ENCODE measurements at places on chromosomes 7 and 10.

GRCh38 chr10:79249186-79250121 is 97.8 kb upstream of the PPIF start:
- DNase-seq = no peak

- peak; percentile 74 for DNase-seq
Measured at GRCh38 chr7:130961128-130961601, 227.2 kb upstream of the KLF14 start.

DNA sequence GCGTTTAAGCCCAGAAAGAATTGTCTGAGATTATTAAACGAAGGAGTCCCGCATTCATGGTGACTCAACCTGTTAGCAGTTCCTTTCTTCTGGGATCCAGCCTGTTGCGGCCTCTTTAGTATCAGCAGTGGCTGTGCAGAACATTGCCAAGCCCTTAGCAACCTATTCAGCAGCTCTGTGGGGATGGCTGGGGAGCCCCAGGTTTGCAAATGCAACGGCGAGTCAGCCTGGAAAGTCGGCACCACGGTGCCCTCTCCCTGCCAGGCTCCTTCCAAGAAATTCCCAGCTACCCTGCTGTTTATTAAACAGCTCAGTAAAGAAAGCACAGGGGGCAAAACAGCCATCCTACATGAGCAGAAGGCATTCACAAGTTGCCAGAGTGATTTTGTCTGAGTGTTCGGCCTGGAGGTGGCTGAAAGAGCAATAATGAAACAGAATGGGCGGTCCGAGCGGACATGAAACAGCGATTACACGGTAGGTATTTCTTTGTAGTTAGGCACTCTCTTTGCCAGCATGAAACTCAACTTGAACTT is 198.3 kb downstream of the BAMBI start:
- DNase-seq = no peak

GRCh38 chr7:79398138-79398749 is 55.2 kb downstream of the MAGI2 start:
- no peak for DNase-seq

- DNase-seq = no peak
Measured at GRCh38 chr10:20598590-20598989, 298.5 kb downstream of the NEBL start.

- no peak for DNase-seq
Measured at GRCh38 chr10:25561758-25562157, 372.3 kb upstream of the MYO3A start.

- DNase-seq = no peak
Measured at GRCh38 chr7:49866076-49866735, 92.8 kb downstream of the VWC2 start.

DNA sequence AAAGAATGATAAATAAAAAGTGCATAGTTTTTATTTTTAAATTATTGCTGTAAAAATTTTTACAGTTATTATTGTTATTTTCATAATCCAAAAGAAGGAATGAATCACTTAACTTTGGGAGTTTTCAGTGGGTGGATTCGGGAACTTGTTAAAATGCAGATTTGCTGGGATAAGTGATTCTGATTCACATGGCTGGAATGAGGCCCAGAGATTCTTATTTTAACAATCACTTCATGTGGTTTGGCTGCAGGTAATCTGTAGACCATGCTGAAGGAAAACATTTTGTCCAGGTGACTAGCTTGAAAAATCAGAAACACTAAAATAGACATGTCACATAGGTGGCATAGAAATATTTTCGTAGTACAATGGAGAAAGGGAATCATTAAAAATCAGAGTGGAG is 13.9 kb downstream of the CROT start:
- DNase-seq = no peak

DNA sequence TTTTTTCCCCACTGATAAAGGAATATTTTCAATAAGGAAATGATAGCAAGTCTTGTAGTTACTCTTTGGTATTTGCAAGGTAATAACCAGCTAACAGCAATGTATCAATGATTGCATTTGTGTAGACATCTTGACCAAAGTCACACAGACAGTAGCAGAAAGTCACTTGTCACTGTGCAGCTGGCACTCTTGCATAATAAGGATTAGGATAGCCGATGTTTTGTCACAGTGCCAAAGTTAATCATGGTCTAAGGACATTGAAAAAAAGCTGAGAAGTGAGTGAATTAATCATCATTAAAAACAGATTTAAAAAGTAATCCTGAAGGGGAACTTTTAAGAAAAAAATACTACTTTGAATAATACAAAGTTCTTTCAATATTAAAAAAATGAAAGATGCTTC is 834.3 kb upstream of the C7orf33 start:
- no peak for DNase-seq

GRCh38 chr10:68364101-68364886 is 31.6 kb upstream of the PBLD start:
- DNase-seq = no peak

- DNase-seq = peak; percentile 28
Measured at GRCh38 chr7:70856901-70857630, 274.9 kb upstream of the GALNT17 start.

- DNase-seq = no peak
Measured at GRCh38 chr10:69897432-69897831, 95.7 kb downstream of the COL13A1 start.

DNA sequence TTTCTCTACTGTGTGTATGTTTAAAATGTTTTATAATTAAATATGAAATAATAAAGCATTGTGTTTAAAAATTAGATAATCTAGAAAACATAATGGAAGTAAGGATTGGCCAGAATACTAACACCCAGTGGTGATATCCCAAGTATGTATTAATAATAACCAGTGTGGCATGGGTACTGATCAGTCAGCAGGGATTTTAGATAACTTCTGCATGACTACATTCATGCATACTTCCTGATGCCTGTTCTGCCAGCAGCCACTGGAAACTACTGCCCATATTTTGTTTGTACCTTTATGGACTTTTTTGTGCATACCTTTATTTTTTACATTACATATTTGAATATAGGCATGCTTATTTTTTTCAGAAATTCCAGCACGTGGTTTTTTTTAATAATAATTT is 156.6 kb upstream of the TMEM196 start:
- no peak for DNase-seq

- DNase-seq = no peak
Measured at GRCh38 chr10:47186941-47187340, 113.1 kb upstream of the GDF10 start.

- DNase-seq = no peak
Measured at GRCh38 chr7:74183653-74184450, 9.7 kb downstream of the EIF4H start.

DNA sequence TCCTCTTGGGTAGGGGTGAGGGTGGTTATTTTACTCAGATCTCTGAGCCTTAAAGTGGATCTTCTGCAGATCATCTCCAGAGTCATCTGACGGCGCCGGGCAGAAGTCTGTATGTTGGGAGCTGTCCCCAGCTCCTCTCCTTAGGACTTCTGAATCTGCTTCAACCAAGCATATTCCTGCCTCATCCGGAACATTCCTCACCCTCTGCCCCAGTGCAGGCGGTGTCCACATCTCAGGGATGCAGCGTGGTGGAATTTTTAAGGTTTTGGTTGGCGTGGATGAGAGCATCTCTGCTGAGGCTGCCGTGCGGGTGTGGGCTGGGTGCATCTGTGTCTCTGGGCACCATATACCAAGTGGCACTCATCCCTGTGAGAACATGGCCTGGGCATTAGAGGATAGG is 148.3 kb downstream of the MGMT start:
- no peak for DNase-seq

DNA sequence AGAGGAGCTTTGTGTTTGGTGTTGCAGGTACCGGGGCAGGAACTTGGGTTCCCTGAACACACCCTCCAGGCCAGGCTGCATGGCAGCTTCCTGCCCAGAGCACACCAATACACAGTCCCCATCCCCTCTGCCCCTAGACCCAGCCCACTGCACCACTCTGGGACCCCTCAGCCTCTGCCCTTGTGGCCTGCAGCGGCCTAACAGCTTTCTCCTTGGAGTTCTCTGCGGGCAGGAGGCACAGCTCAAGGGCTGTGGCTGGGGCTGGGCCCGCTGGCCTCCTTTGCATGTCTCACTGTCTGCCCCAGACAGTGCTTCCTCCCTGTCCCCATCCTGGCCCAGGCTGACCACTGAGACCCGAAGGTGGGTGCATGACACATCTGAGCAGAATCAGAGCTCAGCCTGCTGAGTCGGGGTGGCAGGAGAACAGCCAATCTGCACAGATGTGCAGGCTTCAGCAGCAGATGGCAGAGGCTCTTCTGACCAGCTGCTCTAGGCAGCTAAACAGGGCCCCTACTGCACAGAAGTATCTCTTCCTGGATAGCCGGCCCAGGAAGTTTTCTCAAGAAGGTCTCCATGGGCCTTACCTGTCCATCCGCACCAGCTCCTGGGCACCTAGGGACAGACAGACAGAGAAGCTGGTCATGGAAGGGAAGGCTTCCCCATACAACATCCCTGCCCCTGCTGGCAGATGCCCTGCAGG is 20.8 kb downstream of the VSIR start:
- DNase-seq = no peak

DNA sequence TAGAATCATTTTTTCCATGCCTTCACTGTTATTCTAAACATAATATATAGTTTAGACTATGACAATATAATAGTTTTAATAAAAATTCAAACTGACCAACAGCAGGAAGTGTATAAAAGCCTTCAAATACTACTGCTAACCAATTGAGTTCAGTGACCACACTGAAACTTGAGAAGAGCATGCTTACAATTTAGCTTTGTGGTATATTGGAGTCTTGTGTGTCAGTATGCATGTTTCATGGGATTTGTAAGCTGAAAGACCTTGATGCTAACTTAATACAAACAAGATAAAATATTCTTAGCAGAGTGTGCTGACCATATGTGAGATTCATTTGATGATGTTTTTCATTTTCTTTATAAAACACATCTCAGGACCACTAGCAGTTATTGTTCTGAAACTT is 395.5 kb downstream of the SUGCT start:
- DNase-seq = no peak

DNA sequence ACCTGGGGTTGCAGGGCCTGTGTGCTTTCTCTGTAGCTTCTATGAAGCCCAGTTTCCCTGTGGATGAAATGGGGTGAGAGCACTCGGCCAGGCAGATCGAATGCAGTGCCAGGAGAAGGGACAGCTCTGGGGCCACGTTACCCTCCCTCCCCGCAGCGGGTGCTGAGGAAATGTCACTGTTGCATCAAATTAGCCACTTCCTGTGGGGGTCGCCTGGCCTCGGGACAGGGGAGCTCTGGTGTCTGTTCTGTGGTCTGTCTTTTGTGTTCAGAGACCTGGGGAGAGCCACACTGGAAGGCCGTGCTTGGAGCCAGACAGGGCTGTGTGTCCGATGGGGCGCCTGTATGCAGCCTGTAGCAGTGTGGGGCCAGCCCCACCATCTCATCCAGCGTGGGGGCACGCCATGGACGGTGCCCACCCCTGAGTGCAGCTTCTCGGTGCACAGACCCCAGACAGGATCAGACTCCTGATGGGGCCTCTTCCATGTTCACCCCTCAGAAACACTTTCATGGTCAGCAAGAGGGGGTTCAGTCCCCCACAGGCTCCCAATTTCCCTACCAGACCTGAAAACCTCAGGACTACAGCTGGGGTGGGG is 13.6 kb downstream of the TTYH3 start:
- no peak for DNase-seq

- no peak for DNase-seq
Measured at GRCh38 chr10:109115179-109115578, 808.1 kb downstream of the XPNPEP1 start.

GRCh38 chr10:113754125-113754524 is 2.6 kb downstream of the PLEKHS1 start:
- no peak for DNase-seq

DNA sequence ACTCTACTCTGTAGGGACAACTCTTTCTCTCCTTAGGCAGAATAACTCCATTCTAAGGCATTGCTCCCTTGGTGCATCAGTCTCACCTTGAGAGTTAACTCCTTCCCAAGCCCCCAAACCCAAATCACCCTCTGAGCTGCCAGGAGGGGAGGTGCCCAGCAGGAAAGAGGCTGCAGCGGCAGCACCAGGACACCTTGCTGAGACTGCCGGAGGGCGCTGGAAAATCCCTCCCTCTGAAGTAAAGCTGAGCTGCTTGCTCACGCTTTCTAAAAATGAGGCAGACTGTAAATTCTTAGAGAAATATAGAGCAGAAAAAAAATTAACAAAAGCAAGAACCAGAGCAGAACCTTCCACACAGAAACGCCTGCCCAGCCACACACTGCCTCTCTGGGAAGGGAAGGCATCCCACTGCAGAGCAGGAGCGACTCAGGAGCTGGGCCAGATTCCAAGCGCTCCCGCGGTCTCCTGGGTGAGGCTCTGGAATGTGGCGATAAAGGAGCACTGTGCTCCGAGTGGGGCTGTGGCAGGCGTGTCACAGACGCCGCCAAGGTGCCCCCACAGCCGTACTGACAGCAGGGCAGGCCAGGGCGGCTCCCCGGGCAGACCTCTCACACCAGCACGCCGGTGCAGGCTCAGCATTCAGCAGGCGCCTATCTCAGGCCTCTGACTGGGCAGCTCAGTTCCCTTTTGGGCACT is 202.1 kb downstream of the TNS3 start:
- no peak for DNase-seq

DNA sequence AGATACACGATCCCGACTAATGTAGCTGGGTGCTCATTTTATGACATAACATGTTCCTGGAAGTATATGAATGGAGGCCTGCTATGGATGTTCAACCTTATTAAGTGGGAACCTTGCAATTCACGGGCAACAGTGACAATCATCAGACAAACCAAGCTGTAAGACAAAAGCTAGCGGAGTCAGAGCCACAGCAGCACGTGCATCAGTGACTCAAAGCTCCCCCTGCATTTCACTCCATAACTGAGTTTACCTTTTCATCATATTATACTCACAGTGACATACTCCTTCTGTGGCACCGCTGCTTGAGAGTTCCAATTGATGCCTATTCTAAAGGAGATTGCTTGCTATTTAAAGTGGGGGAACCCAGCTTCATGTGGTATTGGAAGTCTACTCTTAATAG is 176.0 kb upstream of the PITRM1 start:
- no peak for DNase-seq

DNA sequence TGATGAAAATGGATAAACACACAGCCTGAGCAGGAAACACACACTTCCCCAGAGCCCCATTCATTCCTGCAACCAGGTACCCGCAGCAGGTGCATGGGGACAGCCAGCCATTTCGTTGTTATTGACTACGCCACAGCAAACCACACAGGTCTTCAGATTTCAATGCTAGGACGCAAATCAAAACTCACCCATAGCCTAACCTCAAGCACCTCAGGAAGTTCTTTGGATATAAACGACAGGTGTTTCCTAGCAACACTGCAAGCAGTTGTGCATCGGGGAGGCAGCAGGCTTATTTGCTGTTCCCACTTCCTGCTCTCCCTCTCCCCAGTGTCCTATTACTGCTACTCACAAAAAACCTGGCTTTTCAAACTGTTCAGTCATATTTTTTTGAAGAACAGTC is 176.5 kb upstream of the FRMD4A start:
- no peak for DNase-seq

GRCh38 chr10:77643795-77644468 is 6.3 kb upstream of the KCNMA1 start:
- no peak for DNase-seq

- peak; percentile 55 for DNase-seq
Measured at GRCh38 chr10:43304687-43305333, 37.9 kb upstream of the RASGEF1A start.

GRCh38 chr7:100801833-100802568 is 25.3 kb downstream of the EPHB4 start:
- no peak for DNase-seq

Measured in activated T-helper 9 cell treated with anti-CD3 and anti-CD28 coated beads, Interleukin-2, amount 50 U/mL, for 16 hours (primary cell).